Anterior cingulate cortex (tissue), 58 donors: ENCODE measurements at places on chromosomes 4 and X.

DNA sequence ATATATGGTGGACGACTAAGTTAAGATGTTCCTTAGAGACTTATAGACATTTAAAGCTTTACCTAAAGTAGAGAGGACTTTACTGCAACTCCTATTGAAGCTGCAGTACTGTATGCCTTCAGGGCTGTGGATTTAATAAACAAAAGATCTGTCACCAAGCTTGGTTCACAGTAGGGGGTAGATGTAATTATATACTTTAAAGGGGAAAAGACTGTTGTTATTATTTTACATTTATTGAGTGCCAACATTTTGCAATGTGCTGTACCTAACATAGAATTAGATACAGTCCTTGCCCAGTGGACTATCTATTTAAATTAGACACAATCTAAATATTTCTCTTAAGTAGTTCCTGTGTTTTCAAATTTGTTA lies 67.2 kb downstream of the SLIT2 start:
- no peak for DNase-seq

DNA sequence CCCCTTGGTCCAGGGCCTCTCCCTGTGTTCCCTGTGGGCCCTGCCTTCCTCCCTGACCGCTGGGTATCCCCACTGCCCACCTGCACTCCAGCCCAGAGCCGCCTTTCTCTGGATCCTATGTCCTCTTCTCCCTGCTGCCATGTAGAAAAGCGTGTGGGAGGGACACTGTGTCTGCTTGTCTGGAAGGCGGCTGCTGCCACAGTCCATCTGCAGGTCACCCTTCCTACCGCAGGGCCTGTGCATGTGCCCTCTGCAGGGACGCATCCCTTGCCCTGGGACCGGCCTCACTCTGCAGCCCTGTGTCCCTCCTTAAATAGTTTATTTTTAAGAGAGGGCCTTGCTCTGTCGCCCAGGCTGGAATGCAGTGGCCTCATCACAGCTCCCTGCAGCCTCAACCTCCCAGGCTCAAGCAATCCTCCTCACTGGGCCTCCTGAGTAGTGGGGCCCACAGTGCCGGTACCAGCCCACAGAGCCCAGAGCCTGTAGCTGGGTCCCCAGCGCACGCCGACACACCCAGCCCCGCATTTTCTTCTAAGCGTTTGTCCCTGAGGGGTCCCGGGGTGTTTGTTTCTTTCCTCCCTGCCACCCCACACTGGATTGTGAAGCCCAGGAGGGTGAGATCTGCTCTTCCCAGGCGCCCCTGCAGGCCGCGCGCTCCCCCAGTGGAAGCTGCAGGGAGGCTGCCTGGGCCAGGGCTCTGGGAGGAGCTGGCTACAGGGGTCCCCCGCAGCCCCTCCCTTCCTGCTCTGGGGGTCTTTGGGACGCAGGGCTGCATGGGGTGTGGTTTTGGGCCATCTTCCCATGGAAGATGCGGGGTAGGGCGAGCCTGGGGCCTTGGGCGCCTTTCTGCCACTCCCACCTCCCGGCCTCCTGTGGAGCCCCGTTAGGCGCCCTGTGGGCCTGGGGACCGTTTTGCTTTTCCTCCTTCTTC lies 12.8 kb upstream of the NAT8L start:
- no peak for DNase-seq

- DNase-seq: no peak
These were observed 21.3 kb downstream of the MAEA start for GRCh38 chr4:1310796-1311631.

DNA sequence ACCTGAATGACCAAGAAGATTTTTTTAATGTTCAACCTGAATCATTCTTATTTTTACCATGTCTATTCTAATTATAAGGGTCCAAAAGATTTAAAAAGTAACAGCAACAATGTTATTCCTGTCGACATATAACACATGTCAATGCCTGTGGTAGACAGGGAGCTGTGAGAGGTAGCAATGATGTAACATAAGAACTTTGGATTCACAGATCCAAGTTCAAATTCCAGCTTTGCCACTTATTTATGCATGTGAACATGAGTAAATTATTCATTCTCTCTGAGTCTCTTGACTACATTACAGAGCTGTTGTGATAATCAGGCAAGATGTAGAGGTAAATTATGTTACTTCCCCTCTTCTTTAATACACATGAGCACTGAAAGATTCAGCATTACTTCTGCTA lies 54.5 kb downstream of the KLHL8 start:
- DNase-seq: no peak

- no peak for DNase-seq
These were observed 18.2 kb upstream of the ABLIM2 start for GRCh38 chr4:8176547-8177399.

- no peak for DNase-seq
These were observed 404.6 kb downstream of the PRDM5 start for GRCh38 chr4:120517966-120518365.

- DNase-seq: no peak
These were observed 8.9 kb upstream of the COQ2 start for GRCh38 chr4:83293305-83294046.
